ENCODE measurements at places on chromosomes 3 and 15. TPM values are rescaled to one million over a fixed set of nuclear protein-coding genes. Genes with fewer than 3 reads are reported as not detected.

The GOLGA6L4 gene
- total RNA-seq, result not detected

The ARL6IP5 gene
- 66.8 TPM for total RNA-seq

The VEPH1 gene
- total RNA-seq, result 8.9 TPM

The PPP2R3A gene
- total RNA-seq, result 7.5 TPM

The LRTM1 gene
- not detected for total RNA-seq

The ITIH4 gene
- total RNA-seq, result 0.10 TPM

The IL5RA gene
- total RNA-seq, result 0.10 TPM

The GAP43 gene
- total RNA-seq, result 1.2 TPM

The ADAMTS7 gene
- total RNA-seq, result 5.5 TPM

The C3orf49 gene
- not detected for total RNA-seq

The SLC6A1 gene
- total RNA-seq, result not detected

The BNC1 gene
- not detected for total RNA-seq

The RPUSD3 gene
- 44.5 TPM for total RNA-seq

The FAM81A gene
- 3.9 TPM for total RNA-seq

The PLA2G4D gene
- total RNA-seq, result not detected

The RYR3 gene
- 0.16 TPM for total RNA-seq

The SLC6A11 gene
- total RNA-seq, result not detected

The ALPK3 gene
- total RNA-seq, result 0.15 TPM

The ZBTB47 gene
- 3.8 TPM for total RNA-seq

The LCTL gene
- 0.10 TPM for total RNA-seq

The THSD4 gene
- total RNA-seq, result 1.2 TPM

The RPL29 gene
- 1,313 TPM for total RNA-seq

The IL12A gene
- total RNA-seq, result 2.1 TPM

The TMEM212 gene
- not detected for total RNA-seq

The VGLL3 gene
- total RNA-seq, result 3.1 TPM

The RAD51 gene
- total RNA-seq, result 13.5 TPM

The FAM43A gene
- total RNA-seq, result 4.0 TPM

The CYP1A1 gene
- 2.3 TPM for total RNA-seq

The USP50 gene
- total RNA-seq, result not detected

The HYKK gene
- total RNA-seq, result 9.3 TPM

The CD86 gene
- 0.39 TPM for total RNA-seq

The CD96 gene
- total RNA-seq, result 3.0 TPM

The GOLGA8H gene
- not detected for total RNA-seq

The TLR9 gene
- total RNA-seq, result not detected

The PLSCR2 gene
- total RNA-seq, result not detected

The HRG gene
- total RNA-seq, result not detected

The OSBPL10 gene
- 8.3 TPM for total RNA-seq

All from H4 (cell line).